Natural killer cell treated with Interleukin-12 subunit alpha and Interleukin-12 subunit beta and Interleukin-15 and Interleukin-18, amount 100 ng/mL, for 72 hours (primary cell): ENCODE measurements at places on chromosomes 7 and 10.
A peak's percentile ranks its signal among the peaks of the same experiment; 100 is the strongest.

- DNase-seq, result no peak
Observed at GRCh38 chr7:113246738-113247137, 128.4 kb upstream of the SMIM30 start.

DNA sequence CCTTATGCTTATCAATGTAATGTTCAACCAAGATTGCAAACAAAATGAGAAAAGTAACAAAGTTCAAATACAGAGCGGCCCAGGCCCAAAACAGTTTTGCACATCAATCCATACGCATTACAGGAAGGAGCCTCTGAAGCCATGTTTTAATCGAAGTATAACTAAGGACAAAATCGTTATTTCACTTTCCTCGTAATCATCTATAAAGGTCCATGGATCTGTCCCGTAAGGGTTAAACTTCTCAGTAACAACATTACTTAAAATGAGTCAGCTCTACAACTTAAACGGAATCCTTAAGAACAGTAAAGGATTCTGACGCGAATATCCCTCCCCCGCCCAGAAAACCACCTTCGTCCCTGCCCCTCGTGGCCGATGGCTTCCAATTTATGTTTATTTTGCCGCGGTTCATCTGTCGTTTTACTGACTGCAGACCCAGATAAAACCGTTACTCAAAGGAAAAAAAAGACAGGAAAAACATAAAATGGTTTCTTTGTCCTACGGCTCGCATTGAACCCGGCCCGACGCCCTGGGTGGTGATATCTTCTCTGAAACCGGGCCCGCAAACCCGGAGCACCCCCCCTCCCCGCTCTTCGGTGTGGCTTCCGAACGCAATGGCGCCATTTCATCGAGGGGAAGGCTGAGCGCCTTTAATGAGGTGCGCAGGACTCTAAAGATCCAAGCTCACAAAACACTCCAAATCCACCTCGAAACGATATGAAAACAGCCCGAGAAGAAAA lies 1.1 kb downstream of the HNRNPA2B1 start:
- DNase-seq, result peak; percentile 73

DNA sequence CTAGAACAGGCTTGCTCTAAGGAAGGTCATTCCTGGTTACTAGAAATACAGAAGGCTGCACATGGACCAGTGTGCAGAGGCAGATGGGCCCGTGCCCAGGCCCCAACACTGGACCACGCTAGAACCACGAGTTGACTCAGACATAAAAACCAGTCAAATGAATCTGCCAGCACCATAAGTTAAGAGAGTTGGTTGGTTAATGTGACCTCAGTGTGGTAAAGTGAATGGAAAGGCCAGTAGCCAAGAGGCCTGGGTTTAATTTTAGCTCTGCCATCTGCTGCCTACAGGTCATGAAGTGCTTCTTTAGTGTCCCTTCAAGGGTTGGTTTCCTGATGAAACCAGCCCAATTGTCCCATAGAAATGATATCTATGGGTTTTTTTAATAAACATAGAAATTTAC lies 329.6 kb upstream of the NRP1 start:
- no peak for DNase-seq

- no peak for DNase-seq
Observed at GRCh38 chr10:92203919-92204623, 86.8 kb downstream of the CPEB3 start.

GRCh38 chr10:13942035-13942434 lies 355.3 kb downstream of the PRPF18 start:
- DNase-seq, result no peak
